ENCODE measurements at places on chromosomes 2 and 18. TPM values are rescaled to one million over a fixed set of nuclear protein-coding genes. Genes with fewer than 3 reads are reported as not detected.

DNA sequence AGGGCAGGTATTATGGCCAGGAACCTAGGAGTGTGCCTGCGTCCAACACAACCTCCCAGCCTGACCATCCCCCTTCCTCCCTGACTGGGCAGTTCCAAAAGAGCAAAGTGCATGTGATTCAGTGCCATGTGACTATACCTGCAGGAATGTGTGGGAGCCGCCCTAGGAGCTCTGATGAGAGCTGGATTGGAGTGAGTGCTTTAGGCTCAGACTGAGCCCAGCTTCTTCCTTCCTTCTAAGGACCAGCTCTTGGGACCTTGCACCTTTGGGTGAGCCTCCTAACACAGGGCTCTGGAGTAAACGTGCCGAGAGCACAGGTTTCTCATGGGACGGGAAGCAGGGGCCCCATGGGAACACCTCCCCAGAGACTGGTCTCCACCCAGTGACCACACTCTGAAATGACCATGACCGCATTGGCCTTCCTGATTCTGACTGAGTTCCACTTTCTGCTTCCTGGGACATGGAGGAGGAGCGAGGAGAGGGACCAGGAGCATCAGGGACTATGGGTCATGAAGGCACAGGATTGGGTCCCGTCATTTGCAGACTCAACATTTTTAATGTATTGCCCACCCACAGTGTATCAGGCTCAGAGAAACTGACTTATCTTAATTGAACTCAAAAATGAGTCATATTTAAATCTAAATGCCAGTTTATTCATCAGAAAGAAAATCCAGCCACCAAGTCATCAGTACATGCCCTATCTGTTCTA lies 87.8 kb upstream of the BCL2L11 start:
- no peak for DNase-seq

GRCh38 chr2:168458139-168458538 lies 2.1 kb downstream of the CERS6 start:
- no peak for DNase-seq

DNA sequence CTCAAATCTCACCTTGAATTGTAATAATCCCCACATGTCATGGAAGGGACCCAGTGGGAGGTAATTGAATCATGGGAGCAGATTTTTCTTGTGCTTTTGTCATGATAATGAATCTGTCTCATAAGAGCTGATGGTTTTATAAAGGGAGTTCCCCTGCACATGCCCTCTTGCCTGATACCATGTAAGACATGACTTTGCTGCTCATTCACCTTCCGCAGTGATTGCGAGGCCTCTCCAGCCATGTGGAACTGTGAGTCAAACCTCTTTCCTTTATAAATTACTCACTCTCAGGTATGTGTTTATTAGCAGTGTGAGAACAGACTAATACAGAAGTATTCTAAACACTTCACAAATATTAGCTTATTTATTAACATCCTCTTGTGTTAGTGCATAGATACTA lies 516.7 kb downstream of the LRRTM4 start:
- DNase-seq = no peak

DNA sequence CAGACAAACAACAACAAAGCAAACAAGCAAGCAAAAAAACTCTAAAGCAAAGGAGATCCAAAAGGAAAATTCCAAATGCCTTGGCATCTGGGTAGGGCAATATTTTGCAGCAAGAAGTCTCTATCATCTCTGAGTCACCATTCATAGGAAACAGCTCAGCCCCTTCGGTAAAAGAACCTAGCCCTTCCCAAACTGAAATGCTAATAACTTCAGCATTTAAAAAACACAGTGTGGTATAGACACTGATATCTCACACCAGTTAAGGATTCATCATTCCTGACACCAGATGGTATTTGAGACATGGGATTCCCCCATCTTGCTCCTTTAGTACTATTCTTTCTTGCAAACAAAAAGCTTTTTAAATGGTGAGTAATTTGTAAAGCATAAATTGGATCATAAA lies 491.8 kb downstream of the TXNL1 start:
- no peak for DNase-seq

DNA sequence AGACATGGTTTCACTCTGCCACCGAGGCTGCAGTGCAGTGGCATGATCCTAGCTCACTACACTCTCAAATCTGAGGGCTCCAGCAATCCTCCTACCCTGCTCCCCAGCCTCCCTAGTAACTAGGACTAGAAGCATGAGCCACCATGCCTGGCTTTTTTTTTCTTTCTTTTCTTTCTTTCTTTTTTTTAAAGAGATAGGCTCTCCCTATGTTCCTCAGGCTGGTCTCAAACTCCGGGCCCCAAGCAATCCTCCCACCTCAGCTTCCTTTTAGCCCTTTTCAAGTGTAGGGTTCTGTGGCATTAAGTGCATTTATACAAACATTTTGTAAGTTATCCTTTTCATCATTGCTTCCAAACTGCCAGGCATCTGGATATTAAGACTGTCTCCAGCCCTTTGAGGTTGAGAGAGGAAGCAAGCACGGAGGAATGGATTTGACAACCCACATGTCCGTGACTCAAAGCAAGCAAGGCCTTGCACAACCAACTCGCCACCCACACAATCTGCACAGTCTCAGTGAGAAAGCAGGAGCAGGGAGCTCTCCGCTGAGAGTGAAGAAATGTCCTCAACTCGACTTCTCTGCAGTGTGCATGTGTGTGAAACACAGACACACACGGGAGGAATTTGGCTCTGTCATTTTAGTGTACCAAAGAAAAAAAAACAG lies 65.6 kb downstream of the ATP8B1 start:
- DNase-seq = peak; percentile 27

DNA sequence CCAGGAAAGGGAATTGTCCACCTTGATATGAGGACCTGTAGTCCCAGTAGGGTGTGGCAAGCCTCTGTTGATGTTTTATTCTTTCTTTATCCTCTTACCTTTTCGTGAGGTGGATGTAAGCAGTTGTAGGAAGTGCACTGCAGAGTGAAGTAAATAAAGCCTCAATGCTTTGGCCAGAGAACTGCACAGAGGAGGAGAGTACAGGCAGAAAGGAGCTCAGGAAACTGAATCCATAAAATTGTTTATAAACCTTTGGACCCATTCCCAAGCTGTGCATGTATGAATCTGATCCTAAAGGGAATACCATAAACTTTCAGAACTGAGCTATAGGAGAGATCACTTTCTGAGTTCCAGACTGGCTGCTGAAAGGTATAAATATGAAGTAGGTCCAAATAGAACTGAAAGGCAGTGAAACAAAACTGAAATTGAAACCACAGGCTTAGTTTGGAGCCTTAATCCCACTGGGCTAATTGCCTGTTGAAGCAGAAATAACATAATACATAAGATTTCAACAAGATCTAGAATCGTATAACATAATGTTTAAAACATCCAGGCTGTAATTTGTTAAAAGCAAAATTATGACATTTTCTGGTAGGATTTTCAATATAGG lies 17.9 kb upstream of the SLC9A4 start:
- DNase-seq = no peak

- no peak for DNase-seq
These were observed 61.5 kb downstream of the G6PC2 start for GRCh38 chr2:168962636-168963035.

DNA sequence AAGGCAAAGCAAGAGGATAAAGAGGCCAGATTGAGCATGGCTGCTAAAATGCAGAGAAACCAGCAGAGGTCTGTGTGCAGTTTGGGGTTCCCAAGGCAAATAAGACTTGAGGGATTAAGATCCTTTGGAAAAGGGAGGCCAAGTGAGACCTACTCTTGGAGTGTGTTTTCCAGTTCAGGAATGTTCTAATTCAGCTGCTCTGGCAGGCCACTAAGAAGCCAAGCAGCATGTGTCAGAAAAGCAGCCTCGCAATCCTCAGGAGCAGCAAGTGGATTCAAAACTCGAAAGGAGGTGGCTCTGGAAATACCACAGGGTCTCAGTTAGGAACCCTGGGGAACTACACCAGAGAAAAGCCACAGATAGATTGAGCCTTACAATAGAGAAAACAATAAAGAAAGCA lies 569.2 kb downstream of the METTL4 start:
- no peak for DNase-seq

- no peak for DNase-seq
These were observed 51.9 kb downstream of the VRK2 start for GRCh38 chr2:58098254-58099095.

GRCh38 chr2:206115026-206115578 lies 29.1 kb upstream of the INO80D start:
- no peak for DNase-seq

DNA sequence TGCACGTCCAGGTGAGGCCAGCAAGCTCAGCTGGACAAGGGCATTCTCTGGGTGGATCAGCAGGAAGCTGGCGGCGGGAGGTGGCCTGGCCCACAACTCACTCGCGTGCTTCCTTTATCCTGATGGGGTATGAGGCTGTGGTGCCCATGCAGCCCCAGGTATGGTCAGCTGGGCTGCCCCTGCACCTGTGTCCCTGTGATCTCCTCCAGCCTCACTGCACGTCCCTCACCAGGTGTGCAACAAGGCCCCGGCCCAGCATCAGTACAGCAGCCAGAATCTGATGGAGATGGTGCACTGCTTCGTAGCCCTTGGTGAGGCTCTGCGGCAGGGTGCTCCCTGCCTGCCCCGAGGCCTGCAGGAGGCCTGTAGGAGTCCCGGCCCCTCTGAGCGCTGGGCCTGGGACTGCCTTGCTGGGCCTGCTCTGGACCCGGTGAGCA lies 17.6 kb downstream of the MROH2A start:
- no peak for DNase-seq

GRCh38 chr18:59961070-59961469 lies 61.3 kb downstream of the PMAIP1 start:
- peak; percentile 8 for DNase-seq

GRCh38 chr18:39296293-39296888 lies 1730.8 kb upstream of the CELF4 start:
- DNase-seq = no peak

DNA sequence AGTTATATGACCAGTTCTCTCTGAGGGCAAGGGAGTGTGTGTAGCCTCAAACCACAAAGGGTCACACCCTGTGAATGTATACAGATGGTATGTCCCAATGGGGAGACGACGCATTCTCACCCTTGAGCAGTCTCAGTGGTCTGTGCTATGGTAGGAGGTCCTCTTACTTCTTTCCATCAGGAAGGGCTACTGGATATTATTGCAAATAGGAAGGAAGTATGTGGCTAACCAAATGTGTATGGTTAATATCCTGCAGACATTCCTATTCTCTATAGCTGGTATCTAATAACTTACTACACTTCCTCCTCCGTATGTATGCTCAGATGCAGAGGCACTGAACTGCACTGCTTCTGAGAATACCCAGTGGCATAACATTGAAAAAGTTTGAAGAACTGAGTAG lies 306.7 kb upstream of the CCDC68 start:
- no peak for DNase-seq

- no peak for DNase-seq
These were observed 304.5 kb downstream of the NDUFA10 start for GRCh38 chr2:239720361-239721360.

DNA sequence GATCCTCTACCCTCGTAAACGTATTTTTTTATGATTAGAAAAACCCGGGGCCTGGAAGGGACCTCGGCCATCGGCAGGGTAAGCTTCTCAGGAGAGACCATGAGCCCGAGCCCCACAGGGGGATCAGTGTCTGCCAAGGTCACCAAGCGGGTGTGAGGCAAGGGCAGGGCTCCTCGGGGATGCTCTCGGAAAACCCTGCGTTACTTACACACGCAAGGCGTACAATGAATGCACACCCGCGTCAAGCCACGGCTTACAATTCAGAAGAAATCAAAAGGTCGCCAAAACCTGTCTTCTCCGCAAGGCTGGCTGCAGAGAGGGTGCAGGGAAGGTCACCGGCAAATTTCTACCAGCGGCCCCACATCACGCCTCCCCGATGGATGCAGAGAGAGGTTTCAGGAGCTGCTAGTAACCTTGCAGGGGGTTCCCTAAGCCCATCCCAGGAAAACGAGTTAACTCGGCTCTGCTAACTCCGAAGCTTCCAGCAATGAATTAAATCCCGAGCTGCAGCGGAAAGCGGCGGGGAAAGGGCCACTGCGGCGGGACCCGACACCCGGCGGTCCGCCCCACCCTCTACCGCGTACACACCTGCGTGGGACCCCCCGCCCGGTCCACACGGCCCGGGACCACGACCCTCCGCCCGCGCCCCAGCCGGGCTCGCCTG lies 638 bp downstream of the ST3GAL5 start:
- DNase-seq = no peak

DNA sequence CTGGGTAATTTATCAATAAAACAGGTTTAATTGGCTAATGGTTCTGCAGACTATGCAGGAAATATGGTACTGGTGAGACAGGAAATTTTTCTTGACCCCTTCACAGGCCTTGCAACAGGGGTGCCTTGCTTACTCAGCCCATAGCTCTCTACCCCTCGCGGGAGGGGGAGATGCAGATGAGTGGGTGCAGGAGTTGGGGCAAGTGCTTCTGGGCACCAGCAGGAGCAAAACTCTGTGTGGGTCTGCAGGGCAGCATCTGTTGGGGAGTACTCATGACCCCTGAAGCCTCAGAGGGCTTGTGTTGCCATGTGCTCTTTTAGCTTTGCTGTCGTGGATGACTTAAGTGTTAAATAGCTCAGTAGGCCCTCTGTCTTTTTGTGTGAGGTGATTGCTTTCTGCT lies 48.6 kb downstream of the GULP1 start:
- DNase-seq = no peak

DNA sequence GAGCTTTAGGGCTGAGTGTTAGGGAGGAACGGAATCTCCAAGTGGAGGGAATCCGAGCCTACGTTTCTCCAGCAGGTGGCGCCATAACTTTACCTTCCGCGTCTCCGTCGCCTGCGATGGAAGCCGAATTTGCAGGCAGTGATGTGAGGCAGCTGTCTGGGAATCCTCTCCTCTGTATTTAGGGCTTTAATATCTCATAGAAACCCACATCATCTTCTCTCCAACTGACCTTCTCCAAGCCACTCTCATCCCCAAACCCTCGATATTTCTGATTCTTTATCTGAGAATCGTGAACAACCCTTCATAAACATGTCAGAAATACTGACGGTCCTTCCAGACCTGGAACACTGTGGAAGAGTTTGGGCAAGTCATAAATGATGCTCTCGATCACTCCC lies 27.5 kb downstream of the SIX2 start:
- peak; percentile 80 for DNase-seq

DNA sequence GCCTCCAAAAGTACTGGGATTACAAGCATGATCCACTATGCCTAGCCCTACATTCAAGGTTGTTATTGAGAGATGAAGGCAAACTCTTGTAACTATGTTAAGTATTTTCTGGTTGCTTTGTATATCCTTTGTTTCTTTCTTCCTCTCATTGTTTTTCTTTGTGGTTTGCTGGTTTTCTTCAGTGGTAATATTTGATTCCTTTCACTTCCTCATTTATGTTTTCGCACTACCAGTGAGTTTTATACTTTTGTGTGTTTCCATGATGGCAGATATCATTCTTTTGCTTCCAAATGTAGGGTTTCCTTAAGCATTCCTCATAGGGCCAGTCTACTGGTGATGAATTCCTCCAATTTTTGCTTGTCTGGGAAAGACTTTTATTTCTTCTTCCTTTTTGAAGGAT lies 90.2 kb downstream of the NCK2 start:
- no peak for DNase-seq

GRCh38 chr2:69764286-69765095 lies 22.6 kb downstream of the ANXA4 start:
- no peak for DNase-seq

CD28 gene
- 0.11 TPM for total RNA-seq

C2orf15 gene
- total RNA-seq = 0.16 TPM

IL1F10 gene
- not detected for total RNA-seq

RNF152 gene
- total RNA-seq = 0.04 TPM

MYO1B gene
- 0.33 TPM for total RNA-seq

KCNK3 gene
- total RNA-seq = 0.20 TPM

TTN gene
- total RNA-seq = 0.07 TPM

SLC38A11 gene
- total RNA-seq = not detected

PDE1A gene
- total RNA-seq = 0.49 TPM

TUBB8B gene
- total RNA-seq = not detected

C1QL2 gene
- total RNA-seq = not detected

SOCS6 gene
- 5.8 TPM for total RNA-seq

RNF125 gene
- total RNA-seq = 0.13 TPM

NCKAP5 gene
- not detected for total RNA-seq

Measured in K562 (cell line).